Activated CD8-positive, alpha-beta memory T cell treated with anti-CD3 and anti-CD28 coated beads for 4 hours (primary cell): ENCODE measurements at places on chromosomes 5 and 9.

- DNase-seq, result no peak
Measured at GRCh38 chr9:85515021-85515420, 226.7 kb downstream of the AGTPBP1 start.

DNA sequence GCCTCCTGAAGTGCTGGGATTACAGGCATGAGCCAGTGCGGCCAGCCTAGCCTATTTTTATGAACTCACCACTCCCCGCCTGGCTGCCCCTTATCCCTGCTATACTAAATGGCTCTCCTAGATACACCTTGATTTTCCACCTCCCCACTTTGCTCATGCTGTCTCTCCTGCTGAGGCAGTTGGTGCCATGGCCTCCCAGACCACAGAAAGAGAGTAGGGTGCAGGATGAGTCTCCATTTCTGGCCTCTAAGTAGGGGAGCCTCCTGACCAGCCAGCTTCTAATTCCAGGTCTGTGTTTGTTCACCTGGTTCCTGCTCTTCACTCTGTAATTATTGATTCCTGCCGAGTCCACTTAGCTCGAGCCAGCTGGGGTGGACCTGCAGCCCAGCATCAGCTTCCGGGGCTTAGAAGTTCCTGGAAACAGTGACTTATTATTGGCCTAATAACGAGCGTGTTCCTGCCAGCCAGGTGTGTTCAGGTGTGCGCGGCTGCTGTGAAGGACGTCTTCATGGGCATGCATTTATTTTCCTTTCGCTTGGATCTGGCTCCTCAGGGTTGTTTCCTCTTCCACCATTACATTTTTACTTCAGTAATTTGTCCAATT, 34.0 kb downstream of the ZNF618 start:
- no peak for DNase-seq

- DNase-seq, result peak; percentile 11
Measured at GRCh38 chr5:163347671-163348070, 89.7 kb upstream of the CCNG1 start.

DNA sequence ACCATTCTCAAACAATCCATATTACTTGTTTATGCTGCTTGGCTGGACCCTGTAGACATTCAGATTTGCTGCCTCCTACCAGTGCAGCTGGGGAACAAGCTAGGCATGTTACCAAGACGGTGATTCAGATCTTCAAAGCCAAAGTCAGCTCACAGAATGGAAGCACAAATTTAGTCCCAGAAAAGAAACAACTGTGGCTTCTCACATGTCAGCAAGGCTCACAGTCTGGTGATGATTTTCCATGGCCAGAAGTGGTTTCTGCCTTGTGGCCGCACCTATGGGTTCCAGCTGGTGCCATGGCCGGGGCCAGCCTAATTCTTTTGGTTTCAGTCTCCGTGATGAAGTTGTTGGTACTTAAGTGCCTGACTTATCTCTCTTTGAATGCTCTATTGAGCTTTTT, 182.2 kb downstream of the TMC1 start:
- no peak for DNase-seq

- DNase-seq, result no peak
Measured at GRCh38 chr5:131328536-131329285, 64.9 kb downstream of the CDC42SE2 start.

- DNase-seq, result no peak
Measured at GRCh38 chr5:131745703-131746102, 51.1 kb downstream of the FNIP1 start.

DNA sequence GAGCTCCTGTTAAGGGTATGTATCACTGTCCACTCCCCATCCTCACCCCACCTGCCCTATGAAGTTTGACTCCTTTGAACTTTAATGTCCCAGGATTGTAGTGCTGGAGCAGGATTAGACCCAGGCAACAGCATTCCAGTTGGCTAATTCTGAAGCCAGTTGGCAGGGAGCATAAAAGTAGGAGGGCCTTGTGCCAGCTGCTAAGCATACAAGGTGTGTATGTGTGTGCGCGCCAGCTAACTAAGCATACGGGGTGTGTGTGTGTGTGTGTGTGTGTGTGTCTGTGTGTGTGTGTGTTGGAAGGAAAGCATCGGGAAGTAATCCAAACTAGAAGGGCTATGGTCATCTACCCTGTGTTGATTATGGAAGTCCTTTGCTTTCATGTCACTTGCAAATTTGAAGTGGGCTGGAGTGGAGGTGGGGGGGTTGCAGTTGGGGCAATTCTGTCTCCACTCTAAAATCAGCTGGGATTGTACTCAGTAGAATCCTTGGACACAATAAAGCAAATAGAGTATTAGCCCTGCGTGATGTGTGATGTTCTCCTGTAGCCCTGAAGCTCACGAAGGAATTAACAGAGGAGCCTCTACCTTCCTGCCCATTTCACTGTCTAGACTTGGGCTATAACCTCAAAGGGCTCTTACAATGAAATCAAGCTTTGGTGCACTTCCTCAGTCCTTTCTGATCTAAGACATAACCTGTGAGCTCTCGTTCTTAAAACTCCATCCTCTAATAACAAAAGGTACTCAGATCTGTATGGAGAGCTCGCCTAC, 26.9 kb downstream of the HMGCR start:
- DNase-seq, result no peak

GRCh38 chr9:88544245-88544644, 9.3 kb downstream of the NXNL2 start:
- no peak for DNase-seq

DNA sequence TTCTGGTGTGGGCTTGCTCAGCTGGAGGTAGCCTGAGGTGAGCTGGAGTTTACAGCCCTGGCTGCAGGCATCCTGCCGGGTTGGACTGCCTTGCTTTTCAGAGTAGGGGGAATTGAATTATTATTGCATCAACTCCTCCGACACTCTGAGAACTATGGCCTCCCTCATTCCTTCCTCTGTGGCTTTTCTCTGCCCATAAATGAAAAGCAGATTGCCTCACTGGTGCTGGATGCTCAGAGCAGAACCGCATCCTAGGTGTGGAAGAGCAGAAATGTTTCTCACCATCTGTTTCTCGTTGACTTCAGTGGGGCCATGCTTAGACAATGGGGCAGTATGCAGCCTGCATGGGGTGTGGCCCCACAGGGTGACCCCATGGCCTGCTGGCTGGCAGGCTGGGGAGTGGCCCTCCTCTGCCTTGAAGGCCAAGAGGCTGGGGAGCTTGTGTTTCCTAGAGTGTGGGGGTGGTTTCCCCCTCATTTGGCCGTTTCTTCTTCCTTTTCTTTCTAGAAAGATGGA, 27.3 kb upstream of the TGFBI start:
- DNase-seq, result no peak
